ENCODE measurements at places on chromosomes 13 and 19. TPM values are rescaled to one million over a fixed set of nuclear protein-coding genes. Genes with fewer than 3 reads are reported as not detected.

KLK4 gene
- not detected for polyA plus RNA-seq

SIGLEC5 gene
- polyA plus RNA-seq, result 0.53 TPM

SEMA6B gene
- polyA plus RNA-seq, result 31.9 TPM

FAM32A gene
- polyA plus RNA-seq, result 64.4 TPM

ADAMTSL5 gene
- polyA plus RNA-seq, result 14.7 TPM

TNNI3 gene
- polyA plus RNA-seq, result 1.5 TPM

OR7D2 gene
- polyA plus RNA-seq, result 0.15 TPM

RXFP2 gene
- 0.04 TPM for polyA plus RNA-seq

PRR19 gene
- 0.99 TPM for polyA plus RNA-seq

APOC4 gene
- polyA plus RNA-seq, result not detected

MAP4K1 gene
- 14.4 TPM for polyA plus RNA-seq

SERP2 gene
- polyA plus RNA-seq, result 5.6 TPM

PLVAP gene
- 86.9 TPM for polyA plus RNA-seq

EPN1 gene
- polyA plus RNA-seq, result 44.1 TPM

EFNB2 gene
- polyA plus RNA-seq, result 28.6 TPM

FBXO27 gene
- polyA plus RNA-seq, result 0.89 TPM

UBE2L5 gene
- 0.65 TPM for polyA plus RNA-seq

KLK6 gene
- not detected for polyA plus RNA-seq

DHX34 gene
- 15.5 TPM for polyA plus RNA-seq

CEACAM1 gene
- 1.3 TPM for polyA plus RNA-seq

TUBA3C gene
- not detected for polyA plus RNA-seq

SIGLEC12 gene
- polyA plus RNA-seq, result not detected

LHB gene
- polyA plus RNA-seq, result not detected

SHISA7 gene
- not detected for polyA plus RNA-seq

ZNF85 gene
- 7.6 TPM for polyA plus RNA-seq

PCSK4 gene
- polyA plus RNA-seq, result 0.52 TPM

CCDC169 gene
- polyA plus RNA-seq, result 1.7 TPM
